ENCODE measurements at places on chromosomes 13 and 19.
A peak's percentile ranks its signal among the peaks of the same experiment; 100 is the strongest.

DNA sequence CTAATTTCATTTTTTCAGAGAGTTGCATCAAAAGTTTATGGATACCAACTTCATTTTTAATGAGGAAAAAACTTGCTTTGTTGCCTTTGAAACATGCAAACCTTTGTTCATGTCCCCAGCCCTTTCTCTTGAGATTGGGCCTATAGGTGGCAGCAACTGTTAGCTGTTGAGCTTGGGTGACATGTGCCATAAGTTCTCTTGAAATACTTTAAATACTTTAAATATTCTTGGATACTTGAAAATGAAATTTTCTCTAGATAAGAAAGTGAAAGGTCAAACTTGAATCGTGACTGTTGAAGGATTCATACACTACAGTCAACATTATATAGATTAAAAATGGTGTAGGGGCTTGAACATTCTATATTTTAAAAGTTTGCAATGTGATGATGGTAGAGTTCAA lies 294.9 kb downstream of the NDFIP2 start:
- no peaks in the 10 kb centered on the region for H3K27me3 ChIP-seq
- H3K36me3 ChIP-seq, result no peaks in the 10 kb centered on the region
- peaks cover 12% of the 10 kb centered on the region for H3K4me1 ChIP-seq
- no peak for DNase-seq

GRCh38 chr19:46944918-46945628 lies 74.6 kb upstream of the NPAS1 start:
- H3K27ac ChIP-seq, result peak overlapping the region; percentile 53
- no peak overlapping the region for H3K4me3 ChIP-seq
- H3K27me3 ChIP-seq, result no peaks in the 10 kb centered on the region

GRCh38 chr13:92649140-92649813 lies 577.3 kb upstream of the GPC6 start:
- H3K4me3 ChIP-seq, result no peak overlapping the region
- no peak overlapping the region for H3K27ac ChIP-seq
- no peaks in the 10 kb centered on the region for H3K27me3 ChIP-seq
- no peak for DNase-seq
- no peaks in the 10 kb centered on the region for H3K4me1 ChIP-seq

DNA sequence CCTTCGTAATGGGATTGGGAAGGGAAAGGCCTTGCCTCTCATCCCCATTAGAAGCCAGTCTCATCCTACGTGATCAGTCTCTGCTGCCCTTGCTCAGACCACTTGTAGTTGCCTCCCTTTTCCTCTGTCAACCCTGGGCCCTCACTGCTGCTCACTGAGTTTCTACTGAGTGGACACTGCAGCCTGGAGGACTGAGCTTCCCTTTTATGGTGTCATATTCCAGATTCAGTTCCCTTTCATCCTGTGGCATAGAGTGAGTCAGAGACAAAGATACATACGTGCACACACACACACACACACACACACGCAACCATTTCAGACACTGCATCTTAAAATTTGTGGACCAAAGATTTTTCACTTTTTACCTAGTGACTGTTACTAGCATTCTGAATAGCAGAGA lies 56.6 kb downstream of the COG3 start:
- H3K4me3 ChIP-seq, result no peak overlapping the region
- H3K27me3 ChIP-seq, result no peaks in the 10 kb centered on the region
- H3K36me3 ChIP-seq, result peaks cover 82% of the 10 kb centered on the region
- H3K4me1 ChIP-seq, result no peaks in the 10 kb centered on the region
- no peak for DNase-seq
- H3K27ac ChIP-seq, result no peak overlapping the region

- no peak overlapping the region for H3K4me3 ChIP-seq
- no peaks in the 10 kb centered on the region for H3K27me3 ChIP-seq
- H3K36me3 ChIP-seq, result no peaks in the 10 kb centered on the region
- DNase-seq, result no peak
These were observed 1730.1 kb downstream of the SLITRK5 start for GRCh38 chr13:89401264-89401675.

DNA sequence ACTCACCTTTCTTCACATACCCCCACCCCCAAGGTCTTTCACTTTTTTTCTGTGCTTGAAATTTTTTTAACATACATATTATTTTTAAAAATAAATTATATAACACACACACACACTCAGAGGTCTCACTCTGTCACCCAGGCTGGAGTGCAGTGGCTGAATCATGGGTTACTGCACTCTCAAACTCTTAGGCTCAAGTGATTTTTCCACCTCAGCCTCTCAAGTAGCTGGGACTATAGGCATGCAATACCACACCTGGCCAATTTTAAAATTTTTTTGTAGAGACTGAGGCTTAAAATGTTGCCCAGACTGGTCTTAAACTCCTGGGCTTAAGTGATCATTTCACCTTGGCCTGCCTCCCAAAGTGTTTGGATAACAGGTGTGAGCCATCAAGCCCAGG lies 32.9 kb upstream of the ZNF429 start:
- no peak overlapping the region for H3K4me3 ChIP-seq
- no peaks in the 10 kb centered on the region for H3K36me3 ChIP-seq
- no peak overlapping the region for H3K27ac ChIP-seq
- H3K27me3 ChIP-seq, result peaks cover 12% of the 10 kb centered on the region

- no peaks in the 10 kb centered on the region for H3K4me1 ChIP-seq
- no peaks in the 10 kb centered on the region for H3K36me3 ChIP-seq
- DNase-seq, result no peak
These were observed 90.2 kb upstream of the UQCRFS1 start for GRCh38 chr19:29303069-29303718.

DNA sequence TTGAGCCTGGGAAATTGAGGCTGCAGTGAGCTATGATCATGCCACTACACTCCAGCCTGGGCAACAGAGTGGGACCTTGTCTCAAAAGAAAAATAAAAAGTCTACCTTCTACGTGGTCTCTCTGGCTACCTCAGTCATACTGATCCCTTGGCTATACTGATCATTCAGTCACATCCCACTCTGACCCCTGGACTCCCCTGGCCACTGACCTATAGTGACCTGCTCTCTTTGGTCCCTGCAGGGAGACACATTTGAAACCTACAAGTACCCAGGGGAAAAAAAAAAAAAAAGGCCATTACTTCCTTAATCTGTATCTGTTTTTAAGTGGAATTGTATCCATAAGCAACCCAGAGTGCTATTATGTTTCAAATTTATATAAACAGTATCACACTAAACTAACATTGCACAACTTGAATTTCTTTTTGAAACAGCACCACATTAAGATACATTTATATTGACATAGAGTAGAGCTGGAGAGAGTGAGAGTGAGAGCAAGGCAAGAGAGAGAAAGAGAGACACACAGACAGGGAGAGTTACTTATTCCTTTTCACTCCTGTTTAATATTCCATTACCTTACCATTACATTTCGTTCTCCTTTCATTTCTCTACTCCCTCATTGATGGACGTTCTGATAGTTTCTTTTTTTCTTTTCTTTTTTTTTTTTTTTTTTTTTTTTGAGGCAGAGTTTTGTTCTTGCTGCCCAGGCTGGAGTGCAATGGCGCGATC lies 23.7 kb upstream of the CERS4 start:
- no peak overlapping the region for H3K4me3 ChIP-seq
- no peak overlapping the region for H3K27ac ChIP-seq
- no peak for DNase-seq
